Amniotic stem cell (primary cell): ENCODE measurements at places on chromosomes 4 and X.

DNA sequence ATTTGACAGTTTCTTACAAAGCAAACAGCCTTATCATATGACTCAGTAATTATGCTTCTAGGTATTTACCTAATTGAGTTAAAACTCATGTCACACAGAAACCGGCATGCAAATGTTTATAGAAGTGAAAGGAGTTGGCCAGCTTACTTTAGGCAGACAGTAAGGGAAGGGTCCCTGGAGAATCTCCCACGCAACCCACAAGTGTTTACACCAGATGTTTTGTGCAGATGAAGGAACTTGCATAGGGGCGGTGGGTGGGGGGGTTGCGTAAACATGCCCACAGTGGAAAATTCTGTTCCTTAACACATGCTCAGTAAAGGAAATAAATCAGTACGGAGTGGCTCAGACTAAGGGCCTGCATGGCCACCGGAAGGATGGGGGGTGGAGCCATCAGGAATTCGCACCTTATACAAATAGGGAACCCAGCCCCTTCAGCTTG is 330.5 kb upstream of the AADAT start:
- DNase-seq = no peak

DNA sequence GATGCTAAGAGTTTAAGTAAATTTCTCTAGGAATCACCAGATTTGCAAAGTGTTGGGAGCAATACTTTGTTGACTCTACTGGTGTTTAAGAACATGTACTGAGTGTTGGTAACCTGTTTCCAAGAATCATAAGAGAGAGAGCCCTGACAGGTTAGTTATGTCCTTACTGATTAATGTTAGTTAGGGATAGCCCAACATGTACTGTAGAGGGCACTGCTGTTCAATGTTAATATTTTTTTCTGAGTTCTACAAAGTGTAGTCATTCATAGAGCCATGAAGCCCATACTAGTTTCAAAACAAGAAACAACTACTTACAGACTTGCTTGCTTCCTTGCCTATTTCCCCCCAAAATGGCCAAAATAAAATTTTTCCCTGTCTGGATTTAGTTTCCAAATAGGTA is 11.9 kb downstream of the TMPRSS11D start:
- DNase-seq = peak; percentile 20

- DNase-seq = no peak
Observed at GRCh38 chr4:133270021-133270570, 121.0 kb downstream of the PCDH10 start.

DNA sequence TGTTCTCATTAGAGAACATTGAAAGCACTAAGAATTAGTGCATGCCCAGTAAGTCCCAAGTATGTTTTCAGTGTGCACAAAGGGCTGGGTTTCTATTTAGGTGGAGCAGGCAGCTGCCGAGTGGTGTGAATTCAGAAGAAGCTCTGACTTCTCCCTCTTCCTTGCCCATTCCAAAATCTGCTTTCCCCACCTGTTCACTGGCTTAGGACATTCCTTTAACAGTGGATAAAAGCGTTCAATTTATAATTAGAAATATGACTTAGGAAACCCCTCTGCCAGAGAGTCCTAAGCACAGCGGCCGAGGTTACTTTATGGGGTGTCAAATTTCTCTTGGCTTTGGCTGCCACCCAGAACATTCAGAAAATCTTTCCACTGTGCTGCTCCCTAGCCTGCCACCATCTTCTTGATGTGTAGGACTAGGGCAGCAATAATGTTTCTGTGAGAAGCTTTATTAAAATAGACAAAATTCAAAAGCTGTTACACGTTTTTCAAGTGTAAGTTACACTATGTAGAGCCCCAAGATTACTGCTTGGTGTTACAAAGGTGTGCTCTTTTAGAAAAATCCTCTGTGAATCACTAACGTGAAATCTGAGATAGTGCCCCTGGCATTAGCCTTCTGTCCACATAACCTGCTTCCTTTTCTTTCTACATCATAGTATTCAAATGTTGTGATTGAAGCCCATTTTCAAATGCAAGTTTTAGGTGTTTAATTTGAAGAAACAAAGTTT is 191.6 kb upstream of the ANKRD50 start:
- DNase-seq = no peak

GRCh38 chrX:130176354-130176776 is 4.6 kb downstream of the RAB33A start:
- no peak for DNase-seq

GRCh38 chr4:152068866-152069265 is 308.1 kb upstream of the GATB start:
- DNase-seq = no peak

DNA sequence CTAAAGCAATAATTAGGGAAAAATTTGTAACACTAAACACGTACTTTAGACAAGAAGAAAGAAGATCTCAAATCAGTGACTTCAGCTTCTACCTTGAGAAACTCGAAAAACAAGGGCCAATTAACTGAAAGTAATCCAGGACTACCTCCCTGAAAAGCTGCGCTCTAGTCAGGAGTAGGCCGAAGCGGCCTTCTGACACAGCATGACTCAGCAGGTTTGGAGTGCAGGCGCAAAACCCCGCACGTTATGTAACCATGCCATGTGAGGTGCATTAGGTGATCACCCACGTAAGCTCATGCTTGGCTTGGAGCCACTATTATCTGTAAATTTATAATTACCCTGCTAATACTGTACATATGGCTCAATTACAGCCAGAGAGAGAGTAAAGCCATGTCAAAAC is 52.8 kb upstream of the CCDC149 start:
- no peak for DNase-seq

DNA sequence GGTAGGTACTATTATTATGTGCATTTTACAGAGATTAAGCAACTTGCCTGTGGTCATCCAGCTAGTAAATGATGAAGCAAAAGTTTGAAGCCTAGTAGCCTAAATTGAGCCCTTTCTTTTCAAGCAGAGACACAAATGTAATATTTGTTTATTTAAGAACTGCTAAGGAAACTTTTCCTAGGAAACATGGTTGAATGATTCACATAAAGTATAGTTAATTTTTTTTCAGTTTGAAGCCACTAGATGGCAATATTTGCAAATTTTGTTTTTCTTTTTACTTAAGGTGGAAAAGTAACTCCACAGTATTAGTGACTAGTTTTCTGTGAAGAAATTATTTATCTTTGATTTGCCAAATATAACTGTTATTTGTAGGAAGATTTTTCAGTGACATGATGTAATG is 52.8 kb upstream of the ANKRD17 start:
- DNase-seq = no peak

DNA sequence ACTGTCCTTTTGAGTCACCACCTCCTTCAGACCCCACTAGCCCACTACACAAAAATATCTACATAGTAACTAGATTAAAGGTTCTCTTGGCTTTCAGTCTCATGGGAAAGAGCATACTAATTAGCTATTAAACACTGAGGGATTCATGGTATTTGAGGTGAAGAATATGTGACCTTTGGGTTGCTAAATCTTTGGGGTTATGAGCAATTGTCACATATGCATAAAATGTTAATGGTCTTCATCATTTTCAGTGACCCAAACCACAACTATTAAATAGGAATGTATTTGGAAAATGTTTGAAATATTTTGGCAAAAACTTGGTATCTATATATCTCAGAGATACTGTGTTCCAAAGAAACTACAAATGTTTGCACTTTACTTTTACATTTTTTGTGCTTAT is 365.1 kb downstream of the MAGEB5 start:
- no peak for DNase-seq

GRCh38 chrX:146055733-146056132 is 238.1 kb downstream of the SLITRK2 start:
- no peak for DNase-seq

GRCh38 chr4:56128213-56128612 is 179.5 kb downstream of the CEP135 start:
- no peak for DNase-seq

- DNase-seq = no peak
Observed at GRCh38 chrX:130799393-130799792, 103.6 kb downstream of the ENOX2 start.

GRCh38 chrX:64205441-64205734 is at the start of gene AMER1:
Gene AMER1 (minus strand): TSS chrX:64205708. CDS start chrX:64193286, 12,422 bp downstream.
- DNase-seq = peak; percentile 8

DNA sequence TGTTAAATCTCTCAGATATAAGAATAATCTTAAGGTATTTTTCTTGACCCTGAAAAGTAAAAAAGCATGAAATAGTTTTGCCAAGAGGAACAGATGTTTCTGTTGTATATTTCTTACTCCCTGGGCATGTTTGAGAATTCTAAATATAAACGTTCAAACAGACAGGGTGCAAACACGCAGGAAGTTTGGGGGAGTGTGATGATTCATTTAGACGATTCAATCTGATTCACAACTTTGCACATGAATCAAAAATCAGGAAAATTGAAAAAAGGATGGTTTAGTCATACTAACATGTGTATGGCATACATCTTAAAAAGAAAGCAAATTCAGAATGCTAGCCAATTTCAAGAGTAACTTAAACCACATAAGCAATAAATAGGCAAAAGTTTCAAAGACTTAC is 340.3 kb upstream of the GRID2 start:
- peak; percentile 19 for DNase-seq
